Stimulated activated CD4-positive, alpha-beta T cell treated with anti-CD3 and anti-CD28 coated beads, Interleukin-12 subunit alpha, Interleukin-12 subunit beta, amount 100 ng/mL, for 24 hours (primary cell): ENCODE measurements at places on chromosomes 1 and 21.

DNA sequence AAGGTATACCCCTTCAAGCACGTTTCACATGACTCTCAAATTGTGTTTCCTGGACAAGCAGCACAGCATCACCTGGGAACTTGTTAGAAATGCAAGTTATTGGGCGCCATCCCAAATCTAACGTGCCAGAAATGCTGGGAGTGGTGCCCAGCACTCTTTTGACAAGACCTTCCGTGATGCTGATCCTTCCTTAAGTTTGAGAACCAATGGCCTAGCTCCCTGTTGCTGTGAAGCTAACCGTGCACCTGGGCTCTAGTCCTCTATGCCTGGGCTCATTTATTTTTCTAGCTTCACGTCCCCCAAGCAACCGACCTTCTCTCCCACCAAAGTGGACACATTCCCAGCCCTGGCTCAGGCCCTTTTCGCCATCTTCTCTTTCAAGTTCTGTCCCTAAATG is 4.3 kb downstream of the BEST4 start:
- DNase-seq: no peak

GRCh38 chr1:80053613-80054012 is 1047.1 kb upstream of the ADGRL4 start:
- DNase-seq: no peak

DNA sequence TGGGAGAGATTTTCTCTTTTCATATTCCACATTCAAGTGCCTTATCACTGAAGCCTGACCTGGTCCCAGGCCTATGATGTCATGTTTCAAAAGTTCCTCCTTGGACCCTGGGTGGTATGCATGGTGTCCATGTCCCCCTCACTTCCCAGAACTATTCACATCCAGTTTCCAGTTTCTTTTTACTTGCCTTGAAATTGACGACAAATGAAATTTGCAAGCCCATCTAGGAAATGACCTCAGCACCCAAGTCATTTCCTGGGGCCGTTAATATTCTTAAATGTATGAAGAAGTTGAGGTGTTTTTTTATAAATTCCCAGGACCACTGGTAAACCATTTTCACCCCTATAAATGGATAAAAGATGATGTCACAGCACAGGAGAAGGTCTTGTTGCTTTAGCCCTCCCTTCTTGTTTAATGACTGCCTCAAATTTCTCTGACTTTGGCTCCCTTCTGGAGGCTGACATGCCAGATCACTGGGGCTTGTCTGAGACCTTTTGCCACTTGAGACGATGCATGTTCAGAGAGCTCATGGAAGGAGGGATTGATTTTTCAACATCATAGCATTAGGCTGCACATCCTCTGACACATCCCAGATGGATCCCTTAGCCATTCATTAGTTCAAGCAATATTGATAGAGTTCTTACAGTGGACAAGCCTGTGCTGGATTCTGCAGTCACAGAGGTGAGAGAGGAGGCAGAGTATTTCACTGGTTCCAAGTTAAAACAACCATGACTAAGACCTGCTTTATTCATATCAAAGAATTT is 221.3 kb downstream of the PLPP3 start:
- DNase-seq: no peak

- no peak for DNase-seq
These were observed 26.4 kb upstream of the PPP1R15B start for GRCh38 chr1:204437796-204438570.

DNA sequence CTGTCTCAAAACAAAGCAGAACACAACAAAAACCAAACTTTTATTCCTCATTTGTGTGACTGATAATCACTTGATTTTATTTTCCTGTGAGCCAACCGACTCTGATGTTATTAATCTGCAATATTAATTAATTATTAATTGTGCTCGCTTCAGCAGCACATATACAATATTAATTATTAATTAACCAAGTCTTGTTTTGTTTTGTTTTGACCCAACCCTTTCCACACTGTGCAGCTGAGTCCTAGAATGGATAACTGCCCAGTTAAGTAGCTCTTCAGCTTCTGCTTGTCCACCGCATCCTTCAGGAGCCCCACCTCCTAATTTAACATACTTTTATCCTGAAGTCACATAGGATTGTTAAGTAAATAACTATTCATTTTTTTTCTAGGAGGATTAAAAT is 47.4 kb upstream of the EXO1 start:
- DNase-seq: no peak

DNA sequence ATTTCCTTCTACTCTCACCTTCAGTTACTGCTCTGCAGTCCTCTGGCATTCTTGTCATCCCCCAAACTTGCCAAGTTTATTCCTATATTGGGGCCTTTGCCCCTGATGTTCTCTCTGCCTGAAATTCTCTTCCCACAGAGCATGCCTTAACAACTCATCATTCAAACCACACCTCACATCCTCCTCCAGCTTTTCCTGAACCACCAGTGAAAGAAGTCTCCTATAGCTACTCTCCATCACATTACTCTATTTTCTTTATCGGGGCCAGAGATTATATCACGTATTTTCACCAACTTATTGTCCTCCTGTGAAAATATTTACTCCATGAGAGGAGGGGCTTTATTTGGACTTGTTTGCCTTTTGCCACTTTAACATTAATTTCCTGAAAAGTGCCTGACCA is 32.1 kb downstream of the EXTL2 start:
- DNase-seq: no peak

GRCh38 chr1:151416231-151416630 is 16.9 kb downstream of the PSMB4 start:
- DNase-seq: no peak

DNA sequence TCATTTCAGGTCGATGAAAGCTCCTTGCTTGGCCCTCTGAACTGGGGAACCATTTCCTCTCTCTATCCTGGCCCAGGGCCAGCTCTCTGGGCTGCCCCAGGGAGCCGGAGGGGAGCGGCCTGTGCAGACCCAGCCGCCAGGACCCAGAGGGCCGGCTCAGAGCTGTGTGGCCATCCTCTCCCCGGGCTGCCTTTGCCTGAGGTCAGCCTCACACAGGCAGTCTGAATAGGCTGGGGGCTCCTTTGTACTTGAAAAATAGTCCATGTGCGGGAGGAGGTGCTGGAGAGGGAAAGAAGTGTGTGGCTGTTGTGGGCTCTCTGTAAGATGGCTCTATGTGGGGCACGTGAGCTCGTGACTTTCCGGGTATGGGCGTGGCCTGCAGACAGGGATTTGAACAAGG is 275.1 kb upstream of the VAMP3 start:
- DNase-seq: no peak

- no peak for DNase-seq
These were observed 107.2 kb downstream of the C1orf21 start for GRCh38 chr1:184493987-184494388.

GRCh38 chr1:229597877-229598276 is 28.0 kb downstream of the TAF5L start:
- no peak for DNase-seq

DNA sequence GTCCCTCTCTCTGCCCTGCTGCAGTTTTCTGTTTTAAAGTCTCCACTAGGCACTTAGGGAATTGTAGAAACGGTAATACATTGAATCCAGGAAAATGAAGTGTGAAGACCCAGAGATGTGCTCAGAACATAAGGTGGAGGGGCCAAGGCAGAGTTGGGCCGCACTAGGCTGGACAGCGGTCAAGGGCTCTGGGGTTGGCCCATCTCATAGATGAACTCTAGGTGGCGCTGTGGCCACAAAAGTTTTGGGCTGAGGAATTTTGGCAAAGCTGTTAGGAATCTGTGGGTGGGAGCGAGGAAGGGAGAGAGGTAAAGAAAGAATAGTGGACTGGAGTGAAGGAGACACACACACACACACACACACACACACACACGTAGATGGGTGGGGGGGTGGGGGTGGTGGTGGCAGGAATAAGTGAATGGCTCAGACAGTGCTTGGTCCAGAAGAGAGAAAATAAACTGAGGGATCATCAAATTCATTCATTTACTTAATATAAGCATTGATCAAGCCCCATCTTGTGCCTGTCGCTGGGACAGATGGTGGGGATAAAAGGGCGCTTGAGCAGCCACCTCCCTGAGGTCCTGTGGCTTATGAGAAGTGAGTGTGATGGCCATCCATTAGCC is 258.5 kb downstream of the TRABD2B start:
- DNase-seq: no peak

DNA sequence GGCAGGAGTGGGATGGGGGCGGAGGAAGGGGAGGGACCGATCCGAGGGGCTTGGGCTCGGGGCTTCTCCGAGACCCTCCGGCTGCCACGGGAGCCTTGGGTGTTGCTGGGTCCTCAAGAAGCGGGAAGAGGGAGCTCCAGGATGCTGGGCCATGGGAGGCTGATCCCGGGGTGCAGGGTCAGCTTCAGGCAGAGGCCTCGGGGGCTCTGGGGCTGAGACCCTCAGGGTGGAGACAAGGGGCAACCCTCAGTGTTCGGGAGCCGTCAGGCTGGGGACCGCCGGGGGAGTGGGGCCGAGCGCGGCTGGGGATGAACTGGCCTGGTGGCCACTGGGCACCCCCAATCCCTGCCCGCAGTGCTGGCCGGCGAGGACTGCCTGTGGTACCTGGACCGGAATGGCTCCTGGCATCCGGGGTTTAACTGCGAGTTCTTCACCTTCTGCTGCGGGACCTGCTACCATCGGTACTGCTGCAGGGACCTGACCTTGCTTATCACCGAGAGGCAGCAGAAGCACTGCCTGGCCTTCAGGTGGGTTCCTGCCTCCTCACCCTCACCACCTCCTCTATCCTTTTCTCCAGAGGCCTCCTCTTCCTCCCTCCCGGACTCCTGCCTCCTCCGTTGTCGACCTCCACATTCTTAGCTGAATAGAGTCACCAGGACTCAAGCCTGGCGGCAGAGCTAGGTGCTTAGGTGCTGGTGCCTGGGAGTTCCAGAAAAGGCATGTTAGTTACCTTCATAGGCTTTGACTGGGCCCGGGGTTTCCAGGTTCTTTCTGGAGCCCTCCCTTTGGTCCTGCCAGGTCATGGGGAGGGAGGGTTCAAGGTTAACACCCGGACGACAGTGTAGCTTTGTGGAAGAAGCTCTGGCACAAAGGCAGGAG is 631 bp downstream of the SHISA4 start:
- no peak for DNase-seq

- DNase-seq: no peak
These were observed 9.3 kb downstream of the C1QB start for GRCh38 chr1:22662318-22662717.

DNA sequence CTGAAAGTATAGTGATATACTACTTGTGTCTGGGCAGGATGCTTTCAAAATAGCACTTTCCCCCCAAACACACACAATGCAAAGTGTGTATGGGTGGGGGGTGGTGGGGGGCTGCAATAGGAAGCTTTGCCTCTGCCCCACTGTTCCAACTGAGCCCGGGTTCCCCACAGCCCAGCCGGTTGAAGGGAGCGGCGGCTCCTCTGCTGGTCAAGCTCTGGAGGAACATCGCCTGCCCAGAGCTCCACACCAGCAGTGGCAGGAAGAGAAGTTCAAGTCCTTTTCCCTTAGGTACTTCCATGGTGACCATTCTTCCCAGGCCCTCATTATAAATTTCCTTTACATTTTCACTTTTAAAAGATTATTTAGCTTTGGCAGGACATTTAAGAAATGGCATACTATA is 74.9 kb downstream of the CAPZB start:
- no peak for DNase-seq

DNA sequence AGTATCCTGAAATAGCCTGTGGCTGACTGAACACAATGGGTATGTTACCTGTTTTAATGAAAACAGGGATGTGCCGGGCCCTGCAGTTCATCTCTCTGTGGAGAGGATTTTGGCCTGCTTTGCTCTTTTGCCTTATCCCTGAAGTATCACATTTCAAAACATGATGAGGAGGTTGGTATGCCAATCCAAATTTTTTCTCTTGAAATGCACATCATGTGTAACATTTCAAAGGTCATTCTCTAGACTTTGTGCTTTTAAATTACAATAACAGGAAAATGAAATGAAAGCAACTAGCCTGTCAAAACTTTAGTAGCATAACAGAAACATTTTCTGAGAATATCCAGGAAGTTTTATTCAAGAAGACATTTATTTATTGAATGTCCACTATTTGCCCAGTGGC is 118.9 kb downstream of the SLC44A5 start:
- no peak for DNase-seq

GRCh38 chr1:14495996-14496395 is 102.5 kb upstream of the KAZN start:
- DNase-seq: no peak

GRCh38 chr1:182200025-182200812 is 138.7 kb upstream of the ZNF648 start:
- DNase-seq: no peak

DNA sequence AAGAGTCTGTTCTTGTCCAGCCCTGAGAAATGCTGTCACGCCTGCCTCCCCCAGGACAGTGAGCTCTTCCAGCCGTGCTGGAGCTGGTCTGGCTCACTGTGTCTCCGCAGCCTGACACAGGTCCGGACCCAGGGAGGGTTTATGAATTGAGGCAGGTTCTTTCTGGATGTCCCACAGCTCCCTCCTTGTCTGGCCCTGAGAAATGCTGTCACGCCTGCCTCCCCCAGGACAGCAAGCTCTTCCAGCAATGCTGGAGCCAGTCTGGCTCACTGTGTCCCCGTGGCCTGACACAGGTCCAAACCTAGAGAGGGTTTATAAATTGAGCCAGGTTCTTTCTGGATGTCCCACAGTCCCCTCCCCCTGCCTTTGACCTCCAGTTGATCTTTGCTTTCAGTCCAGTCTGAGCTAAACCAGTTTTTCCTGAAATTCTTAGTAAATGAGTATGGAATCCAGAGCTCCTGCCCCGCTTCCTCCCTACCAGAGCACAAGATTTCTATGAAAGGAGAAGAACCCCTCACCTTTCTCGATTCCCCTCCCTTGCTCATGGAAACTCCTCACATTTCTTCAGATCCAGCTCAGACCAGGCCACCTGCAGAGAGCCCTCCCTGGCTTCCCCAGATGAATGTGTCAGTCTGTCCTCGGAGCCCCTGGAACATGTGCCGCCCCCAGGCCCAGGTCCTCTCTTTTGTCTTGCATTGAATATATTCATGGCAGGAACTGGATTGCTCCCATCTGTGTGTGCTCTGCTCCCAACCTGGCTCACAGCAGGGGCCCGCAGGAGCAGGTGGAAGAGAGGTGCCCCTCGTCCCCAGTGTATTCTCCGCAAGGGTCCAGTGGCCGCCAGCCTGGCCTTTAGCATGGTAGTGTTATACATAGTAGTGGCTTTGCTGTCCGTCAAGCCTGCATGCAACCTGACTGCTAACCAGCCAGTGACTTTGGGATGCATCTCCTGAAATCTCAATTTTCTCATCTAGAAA is 116.3 kb downstream of the EPHB2 start:
- DNase-seq: no peak

GRCh38 chr1:245091818-245092637 is 62.8 kb upstream of the KIF26B start:
- DNase-seq: no peak

GRCh38 chr21:27326301-27326700 is 359.4 kb upstream of the ADAMTS5 start:
- DNase-seq: no peak

DNA sequence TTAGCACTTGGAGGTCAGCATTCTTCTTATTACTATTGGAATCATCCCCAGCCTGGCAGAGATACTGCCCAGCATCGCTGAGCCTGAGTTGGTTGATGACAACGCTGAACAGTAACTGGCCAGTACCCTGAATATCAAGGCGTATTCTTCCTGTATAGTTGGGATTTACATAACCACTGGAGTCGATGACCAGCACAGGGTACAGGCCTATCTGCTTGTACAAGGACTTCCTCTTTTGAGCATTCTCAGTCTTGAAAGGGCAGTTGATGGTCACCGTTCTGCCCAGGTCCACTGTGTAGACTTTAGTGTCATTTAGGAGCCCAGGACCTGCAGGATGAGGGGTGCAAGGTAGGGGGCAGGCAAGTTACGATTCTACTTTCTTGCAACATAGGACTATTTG is 8.8 kb downstream of the PIGR start:
- DNase-seq: no peak

- DNase-seq: no peak
These were observed 59.6 kb downstream of the USP24 start for GRCh38 chr1:55155522-55155921.
